ENCODE measurements at places on chromosomes 3 and 15. TPM values are rescaled to one million over a fixed set of nuclear protein-coding genes. Genes with fewer than 3 reads are reported as not detected.

DNA sequence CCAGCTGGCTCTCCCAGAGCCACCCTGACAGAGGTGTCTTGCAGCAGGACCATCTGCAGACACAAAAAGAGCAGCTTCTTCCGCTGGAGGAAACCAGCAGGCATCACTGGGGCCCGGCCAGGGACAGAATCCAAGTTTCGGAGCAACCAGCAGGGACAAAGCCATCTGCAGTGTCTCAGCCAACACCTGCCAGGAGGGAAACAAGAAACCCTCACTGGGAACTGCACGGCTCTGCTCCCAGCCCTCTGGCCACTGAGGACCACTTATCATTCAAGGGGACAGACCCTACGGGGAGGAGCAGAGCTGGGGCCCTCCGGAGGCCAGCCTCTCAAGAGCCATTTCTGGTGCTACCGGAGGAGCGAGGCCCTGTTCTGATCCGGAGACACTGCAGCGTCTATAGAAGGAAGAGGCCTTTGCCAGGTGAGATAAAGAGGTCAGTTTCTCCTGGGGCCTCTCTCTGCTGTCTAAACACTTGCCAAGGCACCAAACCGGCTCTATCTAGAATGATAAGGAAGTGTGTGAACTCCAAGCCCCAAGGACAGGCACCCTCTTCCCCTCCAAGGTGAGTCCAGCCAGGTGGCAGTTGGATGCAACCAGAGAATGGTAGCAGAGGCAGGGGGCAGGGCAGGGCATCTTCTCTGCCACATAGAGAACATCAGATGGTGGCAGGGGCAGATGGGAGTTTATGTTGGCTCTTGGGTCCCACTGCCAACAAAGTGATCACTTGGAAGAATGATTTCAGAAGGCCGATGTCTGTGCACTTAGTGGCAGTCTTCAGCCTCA lies 89.0 kb downstream of the CHSY1 start:
- DNase-seq, result peak; percentile 29

DNA sequence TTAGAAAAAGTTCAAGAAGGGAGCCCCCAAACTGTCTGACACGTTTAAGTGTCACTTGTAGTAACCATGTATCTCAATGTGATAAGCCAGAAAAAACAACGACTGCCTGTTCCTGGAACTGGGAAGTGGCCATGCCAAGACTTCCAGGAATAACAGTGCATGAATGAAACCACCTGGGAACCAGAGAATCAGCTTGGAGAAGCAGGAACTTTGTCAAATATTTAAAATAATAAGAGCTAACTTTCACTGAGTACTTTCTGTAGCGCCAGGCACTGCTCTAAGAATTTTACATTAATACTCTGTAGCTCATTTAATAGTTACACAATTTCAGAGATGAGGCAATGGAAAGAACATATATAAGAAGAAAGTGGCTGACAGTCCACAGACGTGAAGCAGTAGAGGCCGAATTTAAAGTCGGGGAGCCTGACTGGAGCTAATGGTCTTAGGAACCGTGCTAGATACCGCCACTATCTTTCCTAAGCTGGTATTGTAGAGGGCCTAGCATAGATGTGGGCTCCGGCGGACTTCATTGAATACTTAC lies 876 bp downstream of the PLSCR1 start:
- no peak for DNase-seq

- no peak for DNase-seq
These were observed 346.6 kb downstream of the EPHB1 start for GRCh38 chr3:135141672-135142071.

GRCh38 chr3:50695031-50695430 lies 20.3 kb downstream of the DOCK3 start:
- DNase-seq, result no peak

DNA sequence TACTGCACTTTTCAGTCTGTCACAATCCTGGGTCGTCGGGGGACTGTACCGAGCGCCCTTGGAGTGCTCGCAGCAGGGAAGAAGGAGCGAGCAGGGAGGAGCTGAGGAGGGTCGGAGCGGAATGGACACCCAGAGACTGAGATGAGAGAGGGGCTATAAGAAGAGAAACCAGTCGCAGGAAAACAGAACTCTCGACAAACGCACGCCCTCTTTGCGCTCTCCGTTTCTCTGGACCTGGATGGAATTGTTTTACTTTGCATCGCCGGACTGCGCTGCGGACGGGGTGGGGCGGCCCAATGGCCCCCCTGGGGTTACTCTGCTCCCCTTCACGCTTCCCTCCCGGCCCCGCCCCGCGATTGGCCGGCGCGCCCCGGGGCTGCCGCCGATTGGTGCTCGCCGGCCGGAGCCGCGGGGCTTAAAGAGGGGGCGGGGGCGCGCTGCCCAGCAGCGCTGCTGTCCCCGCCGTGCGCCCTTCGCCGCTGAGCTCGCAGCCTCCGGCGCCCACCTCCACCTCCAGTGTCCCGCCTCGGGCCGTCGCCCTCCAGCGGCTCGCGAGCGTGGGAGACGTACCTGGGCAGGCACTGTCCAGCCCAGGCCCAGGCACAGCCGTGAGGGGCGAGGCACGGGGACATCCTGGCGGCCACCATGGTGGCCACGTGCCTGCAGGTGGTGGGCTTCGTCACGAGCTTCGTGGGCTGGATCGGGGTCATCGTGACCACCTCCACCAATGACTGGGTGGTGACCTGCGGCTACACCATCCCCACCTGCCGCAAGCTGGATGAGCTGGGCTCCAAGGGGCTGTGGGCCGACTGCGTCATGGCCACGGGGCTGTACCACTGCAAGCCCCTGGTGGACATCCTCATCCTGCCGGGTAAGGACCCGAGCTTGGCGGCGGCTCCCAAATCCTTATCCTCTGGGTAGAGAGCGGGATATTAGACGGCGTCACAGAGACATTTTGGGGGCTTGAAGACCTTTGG lies at the start of gene CLDN11:
Gene CLDN11 (plus strand): TSS at position 447 of the 977 bp plus-strand sequence. CDS start 199 bp downstream, at position 646.
- DNase-seq, result no peak

The ALDH1L1 gene
- 43.5 TPM for total RNA-seq

Data from gastrocnemius medialis (tissue), 4 donors.